ENCODE measurements at places on chromosomes 4 and X.

- no peak for DNase-seq
Measured at GRCh38 chr4:19562456-19562855, 689.2 kb upstream of the SLIT2 start.

- no peak for DNase-seq
Measured at GRCh38 chrX:69429339-69430015, 74.6 kb upstream of the NALF2 start.

- DNase-seq: peak; percentile 86
Measured at GRCh38 chr4:1809754-1810502, 16.8 kb downstream of the FGFR3 start.

GRCh38 chrX:37302569-37302968, 46.6 kb upstream of the PRRG1 start:
- peak; percentile 10 for DNase-seq
